ENCODE measurements at places on chromosomes 16 and 17.
A peak's percentile ranks its signal among the peaks of the same experiment; 100 is the strongest.

- no peak for DNase-seq
Observed at GRCh38 chr16:84416407-84417321, 48.3 kb downstream of the ATP2C2 start.

DNA sequence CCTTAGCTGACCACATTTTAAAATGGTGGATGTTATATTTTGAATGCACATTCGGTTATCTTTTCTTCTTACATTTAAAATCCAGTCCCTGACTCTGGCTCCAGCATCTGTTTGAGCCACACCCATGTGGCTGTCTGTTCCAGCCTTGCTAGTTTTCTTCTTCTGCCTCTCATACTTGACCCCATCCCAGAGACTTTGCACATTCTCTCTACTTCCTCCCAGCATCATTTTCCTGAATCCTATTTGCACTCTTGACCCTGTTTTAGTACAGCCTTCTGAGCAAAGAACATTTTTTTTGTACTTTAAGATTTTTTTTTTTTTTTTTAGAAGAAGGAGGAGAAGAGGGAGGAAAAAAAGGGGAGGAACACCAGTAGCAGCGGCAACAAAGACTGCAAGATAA, 23.3 kb upstream of the MAF start:
- no peak for DNase-seq

GRCh38 chr17:82665217-82665616, 17.0 kb upstream of the WDR45B start:
- DNase-seq: no peak

- peak; percentile 63 for DNase-seq
Observed at GRCh38 chr17:50055426-50056216, at the start of gene ITGA3. Gene ITGA3 (plus strand): TSS chr17:50056110. CDS start chr17:50056440, 330 bp downstream.

DNA sequence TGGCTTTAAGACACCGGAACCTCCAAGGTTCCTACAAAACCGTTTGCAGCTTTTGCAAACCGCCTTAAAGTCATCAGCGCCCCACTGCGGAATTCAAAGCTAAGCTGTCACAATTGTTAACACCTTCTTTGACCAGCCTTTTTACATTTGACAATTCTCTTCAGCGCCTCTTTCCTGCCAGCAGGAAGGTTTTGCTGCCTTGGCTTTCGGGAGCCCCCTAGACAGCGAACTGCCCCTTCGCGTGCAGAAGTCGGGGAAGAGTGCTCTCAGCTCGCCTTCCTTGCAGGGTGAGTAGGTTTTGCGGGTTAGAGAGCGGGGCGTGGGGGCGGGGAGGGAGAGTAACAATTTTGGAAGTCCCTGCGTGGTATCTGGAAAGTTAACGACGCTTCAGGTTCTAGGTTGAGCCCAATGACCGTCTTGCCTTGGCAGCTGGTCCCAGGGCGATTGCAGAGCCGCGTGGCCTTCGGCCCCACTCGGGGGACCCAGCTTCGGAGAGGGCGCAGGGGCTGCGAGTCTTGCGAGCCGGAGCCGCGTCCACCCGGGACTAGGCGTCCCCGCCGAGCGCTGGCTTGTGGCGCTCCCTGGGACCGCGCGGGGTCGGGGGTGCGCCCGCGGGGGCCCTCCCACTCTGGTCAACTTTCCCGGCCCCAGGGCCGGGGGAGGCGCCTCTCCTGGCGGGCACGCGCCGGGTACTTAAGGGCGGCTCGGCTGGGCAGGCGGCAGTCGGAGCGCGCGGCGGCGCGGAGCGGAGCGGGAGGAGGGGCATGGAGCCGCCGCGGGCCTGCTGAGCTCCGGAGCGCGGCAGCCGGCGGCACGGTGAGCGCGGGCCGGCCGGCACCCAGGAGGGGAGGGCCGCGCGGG, at the start of gene HAS3:
Gene HAS3, plus strand, starts transcription at position 153 of the 861 bp plus-strand sequence. CDS start 3,743 bp downstream, outside the sequence.
- peak; percentile 49 for DNase-seq

- no peak for DNase-seq
Observed at GRCh38 chr17:8672326-8672725, 41.8 kb upstream of the MYH10 start.

DNA sequence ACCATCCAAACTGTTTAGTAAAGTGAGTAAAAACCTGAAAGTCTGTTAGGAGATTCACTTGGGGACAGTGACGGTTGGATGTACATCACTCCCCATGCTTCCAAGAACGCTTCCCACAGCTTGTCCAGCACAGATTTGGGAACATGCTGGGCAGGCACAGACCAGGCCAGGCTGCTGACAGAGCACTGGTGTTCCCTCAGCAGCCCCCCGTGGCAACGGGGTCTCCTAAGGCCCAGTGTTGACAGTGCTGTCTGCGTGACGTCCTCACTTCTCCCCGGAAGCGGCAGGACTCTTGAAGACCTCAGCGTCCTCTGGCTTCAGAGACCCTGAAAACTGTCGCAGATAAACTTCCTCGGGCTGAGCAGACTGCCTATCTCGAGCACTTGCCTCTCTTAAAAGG, 8.9 kb upstream of the TRPV3 start:
- no peak for DNase-seq

GRCh38 chr17:48541577-48542113, 3.3 kb downstream of the HOXB2 start:
- DNase-seq: no peak

GRCh38 chr17:10807704-10808128, 3.8 kb upstream of the TMEM238L start:
- peak; percentile 7 for DNase-seq

DNA sequence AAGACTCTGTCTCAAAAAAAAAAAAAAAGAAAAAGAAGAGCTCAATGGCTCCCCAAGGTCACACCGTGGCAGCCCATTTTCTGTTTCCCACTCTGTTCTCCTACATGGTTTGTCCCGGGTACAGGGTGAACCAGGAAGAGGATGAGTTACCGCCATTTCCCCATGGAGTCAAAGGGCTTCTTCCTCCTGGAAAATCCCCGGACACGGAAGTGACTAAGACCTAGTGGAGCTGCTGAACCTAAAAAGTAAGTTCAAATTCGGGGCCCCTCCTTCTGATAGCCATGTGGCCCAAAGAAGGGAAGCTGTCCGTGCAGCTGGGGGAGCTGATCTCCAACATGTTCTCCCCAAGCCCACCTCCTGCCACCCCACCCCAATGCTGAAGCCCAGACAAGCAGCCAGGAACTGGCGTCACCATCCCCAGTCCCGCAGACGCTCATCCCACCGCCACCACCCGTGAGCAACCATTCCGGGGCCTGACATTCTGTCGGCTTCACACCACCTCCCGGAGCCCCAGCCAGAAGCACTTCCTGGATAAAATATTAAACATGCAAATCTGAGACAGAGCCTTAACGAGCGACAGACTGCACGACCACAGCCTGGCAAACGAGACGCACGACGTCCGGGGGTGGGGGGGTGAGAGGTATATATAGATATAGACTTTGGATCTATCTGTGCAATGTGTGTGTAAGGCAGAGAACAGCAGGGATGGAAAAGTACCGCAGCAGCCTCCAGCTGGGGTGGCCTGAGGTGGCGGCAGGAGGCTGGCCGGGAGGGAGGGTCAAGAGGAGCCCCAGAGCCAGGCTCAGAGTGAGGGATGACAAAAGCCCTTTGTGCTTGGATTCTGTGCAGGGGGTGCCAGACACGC, 17.6 kb downstream of the EPOP start:
- no peak for DNase-seq

GRCh38 chr16:82323171-82323570, 153.1 kb upstream of the MPHOSPH6 start:
- no peak for DNase-seq

DNA sequence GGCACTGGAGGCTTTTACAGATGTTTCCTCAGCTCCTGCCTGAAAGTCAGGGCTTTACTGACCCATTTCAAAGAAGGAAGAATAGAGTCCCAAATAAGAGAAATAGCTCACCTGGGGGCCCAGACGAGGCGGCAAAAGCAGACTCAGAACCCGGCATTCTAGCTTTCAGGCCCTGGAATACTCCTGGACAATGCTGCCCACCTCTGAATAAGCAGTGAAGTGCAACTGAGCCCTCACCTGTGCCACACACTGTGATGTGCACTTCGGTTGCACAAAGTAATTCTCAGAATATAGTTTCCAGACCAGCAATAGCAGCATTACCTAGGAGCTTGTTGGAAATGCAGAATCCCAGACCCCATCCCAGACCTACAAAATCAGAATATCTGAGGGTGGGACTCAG, 54.6 kb downstream of the ZNF423 start:
- no peak for DNase-seq

- peak; percentile 82 for DNase-seq
Observed at GRCh38 chr17:76506408-76507345, 5.5 kb upstream of the RHBDF2 start.

- no peak for DNase-seq
Observed at GRCh38 chr16:28103516-28104170, 40.1 kb upstream of the GSG1L start.

DNA sequence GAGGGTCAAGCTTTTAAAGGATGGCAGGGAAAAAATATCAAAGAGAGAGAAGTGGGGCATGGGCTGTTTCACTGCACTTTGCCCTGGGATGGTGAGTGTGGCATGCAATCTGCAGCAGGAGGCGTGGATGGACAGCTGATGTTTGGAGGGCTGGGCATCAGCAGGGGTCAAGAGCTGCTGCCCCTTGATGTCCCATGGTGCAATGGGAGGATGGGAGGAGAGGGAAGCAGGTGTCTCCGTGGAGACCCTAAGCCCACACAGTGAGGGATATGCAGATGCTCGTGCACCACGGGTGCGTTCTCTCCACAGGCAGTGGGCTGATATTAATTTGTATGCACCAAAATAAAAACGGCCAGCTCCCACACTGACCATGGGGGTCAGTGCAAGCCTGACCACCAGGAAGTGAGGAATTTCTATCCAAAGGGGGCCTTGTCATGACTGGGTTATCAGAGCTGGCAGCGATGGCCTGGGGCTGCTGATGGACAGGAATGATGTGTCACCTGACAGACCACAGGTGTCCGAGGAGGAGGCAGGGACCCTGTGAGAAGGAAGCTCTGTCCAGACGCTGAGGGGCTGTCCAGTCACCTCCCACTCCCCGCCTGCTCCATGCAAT, 183.6 kb downstream of the IRF8 start:
- DNase-seq: no peak

GRCh38 chr17:30093463-30094147, 23.0 kb upstream of the NSRP1 start:
- DNase-seq: peak; percentile 75

GRCh38 chr17:48472411-48473281, 42.6 kb upstream of the SKAP1 start:
- DNase-seq: no peak

DNA sequence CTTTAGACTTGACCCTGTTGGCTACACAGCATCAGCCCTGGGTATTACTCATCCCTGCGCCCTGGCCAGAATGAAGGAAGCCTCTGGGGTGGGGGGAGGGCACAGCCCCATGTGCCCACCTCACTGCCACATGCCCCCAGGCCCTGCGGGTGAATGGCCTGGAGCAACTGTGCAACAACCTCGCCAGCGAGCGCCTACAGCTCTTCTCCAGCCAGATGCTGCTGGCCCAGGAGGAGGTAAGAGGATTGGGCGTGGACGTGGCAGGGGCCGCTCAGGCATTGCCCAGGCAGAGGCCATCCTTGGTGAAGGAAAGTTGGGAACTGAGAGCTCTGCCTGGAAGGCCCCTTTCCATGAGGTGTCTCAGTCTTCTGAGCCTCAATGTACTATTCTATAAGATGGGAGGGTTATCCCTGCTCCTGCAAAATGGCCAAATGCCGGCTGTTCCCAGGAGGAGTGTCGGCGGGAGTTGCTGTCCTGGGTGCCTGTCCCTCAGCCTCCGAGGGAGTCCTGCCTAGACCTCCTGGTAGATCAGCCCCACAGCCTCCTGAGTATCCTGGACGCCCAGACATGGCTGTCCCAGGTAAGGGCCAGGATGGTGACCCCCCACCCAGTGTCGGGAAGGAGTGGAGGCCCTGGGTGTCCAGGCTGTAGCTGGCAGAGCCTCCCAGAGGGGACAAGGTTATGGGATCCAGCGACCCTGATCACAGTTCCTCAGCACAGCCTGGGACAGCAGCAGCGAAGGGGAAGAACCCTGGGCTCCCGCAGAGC, 8.9 kb downstream of the MYO15B start:
- DNase-seq: no peak
